ENCODE measurements at places on chromosomes 7 and 10.
A peak's percentile ranks its signal among the peaks of the same experiment; 100 is the strongest.

GRCh38 chr10:124944982-124945381 is 3.1 kb downstream of the ZRANB1 start:
- DNase-seq = no peak

DNA sequence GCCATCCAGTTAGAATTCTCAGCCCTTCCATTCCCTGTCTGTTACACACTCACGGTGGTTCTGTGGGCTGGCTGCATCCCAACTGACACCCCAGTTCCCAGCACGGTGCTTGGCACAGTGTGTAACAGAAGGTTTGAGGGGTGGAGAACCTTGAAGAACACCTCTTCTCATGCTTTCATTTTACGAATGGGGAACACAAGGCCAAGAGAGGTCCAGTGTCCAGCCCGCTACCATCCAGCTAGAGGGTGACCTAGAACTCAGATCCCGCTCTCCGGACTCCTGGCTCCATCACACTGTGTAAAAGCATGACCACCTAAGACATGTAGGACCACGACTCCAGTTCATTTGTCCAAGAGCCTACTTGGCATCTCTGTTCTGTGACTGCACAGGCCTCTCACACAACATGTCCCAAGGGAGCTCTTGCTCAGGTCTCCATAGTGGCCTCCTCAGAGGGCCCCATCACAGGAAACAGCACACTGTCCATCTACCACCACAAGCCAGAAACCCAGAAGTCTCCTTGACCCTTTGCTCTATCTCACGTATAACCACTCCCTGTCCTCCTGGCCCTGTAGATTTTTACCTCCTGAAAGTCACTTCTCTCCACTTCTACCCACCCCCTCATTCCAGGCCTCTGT is 2.8 kb upstream of the CDH23 start:
- DNase-seq = no peak

DNA sequence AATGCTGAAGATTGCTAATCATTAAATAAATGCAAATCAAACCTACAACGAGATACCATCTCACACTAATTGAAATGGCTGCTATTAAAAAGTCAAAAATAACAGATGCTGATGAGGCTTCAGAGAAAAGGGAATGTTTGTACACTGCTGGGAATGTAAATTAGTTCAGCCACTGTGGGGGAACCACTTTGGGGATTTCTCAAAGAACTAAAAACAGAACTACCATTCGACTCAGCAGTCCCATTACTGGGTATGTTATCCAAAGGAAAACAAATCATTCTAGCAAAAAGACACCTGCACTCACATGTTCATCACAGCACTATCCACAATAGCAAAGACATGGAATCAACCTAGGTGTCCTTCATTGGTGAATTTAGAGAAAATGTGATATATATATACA is 379.0 kb upstream of the CNTNAP2 start:
- DNase-seq = no peak

- peak; percentile 18 for DNase-seq
These were observed 745 bp downstream of the SLC16A9 start for GRCh38 chr10:59708816-59709394.

GRCh38 chr10:75639736-75640135 is 208.3 kb downstream of the LRMDA start:
- DNase-seq = no peak

DNA sequence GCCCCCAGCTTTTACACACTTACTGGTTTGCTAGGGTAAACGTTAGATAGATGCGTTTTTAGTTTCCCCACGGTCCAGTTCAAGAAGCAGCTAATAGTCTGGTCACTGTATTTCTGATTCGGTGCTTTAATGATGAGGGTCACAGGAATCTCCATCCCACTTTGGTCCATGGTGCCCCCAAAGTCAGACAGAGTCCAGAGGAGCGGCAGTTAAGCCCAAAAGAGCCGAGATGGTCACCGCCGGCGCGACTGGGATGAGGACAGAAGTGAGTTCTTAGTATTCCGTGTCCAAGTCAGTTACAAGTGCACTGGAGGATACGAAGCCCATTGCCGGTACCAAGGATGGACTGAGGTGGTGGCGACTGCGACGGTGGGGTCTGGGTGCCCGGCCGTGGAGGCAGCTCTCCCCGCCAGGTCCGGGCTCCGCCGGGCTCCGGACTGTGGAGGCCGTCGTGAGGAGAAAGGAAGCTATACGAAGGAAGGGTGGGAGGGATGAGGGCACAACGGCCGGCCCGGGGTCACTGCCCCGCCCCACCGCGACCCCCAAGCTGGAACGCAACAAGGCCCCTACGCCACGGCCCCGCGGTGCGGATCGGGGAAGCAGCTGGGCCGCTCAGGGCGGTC is 663 bp downstream of the HERPUD2 start:
- no peak for DNase-seq

DNA sequence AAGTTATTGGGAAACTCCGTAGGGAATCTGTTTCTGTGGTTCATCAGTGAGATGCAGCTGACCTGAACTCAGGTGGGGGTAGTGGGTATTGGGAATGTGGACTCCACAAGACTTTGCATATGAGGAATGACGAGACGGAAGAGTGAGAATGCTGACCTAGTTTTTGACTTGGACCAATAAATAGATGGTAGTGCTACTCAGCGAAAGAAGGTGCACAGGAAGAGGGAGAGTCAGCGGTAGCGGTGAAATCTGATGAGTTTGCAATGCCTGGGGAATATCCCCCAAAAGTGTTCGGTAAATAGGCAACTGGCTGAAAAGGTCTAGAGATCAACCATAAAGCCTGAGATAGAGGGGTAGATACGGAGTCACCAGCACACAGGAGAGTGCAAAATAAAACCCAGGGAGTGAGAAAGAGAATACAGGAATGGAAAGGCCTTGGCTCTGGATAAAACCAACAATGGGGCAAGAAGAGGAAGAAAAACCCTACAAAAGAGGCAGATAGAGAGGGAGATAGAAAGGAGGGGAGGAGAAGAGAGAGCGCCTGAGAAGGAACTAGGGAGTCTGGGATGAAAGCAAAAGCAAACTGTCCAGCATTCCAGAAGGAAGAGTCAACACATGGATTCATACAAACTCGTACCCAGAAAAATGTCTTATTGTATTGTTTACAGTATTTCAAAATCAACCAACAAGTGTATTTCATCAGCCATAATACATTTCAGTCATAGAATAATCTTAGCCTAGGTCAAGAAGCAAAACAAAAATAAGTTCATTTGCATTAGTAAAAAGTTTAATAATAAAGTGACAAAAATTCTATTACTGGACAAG is 5.4 kb downstream of the ARHGAP21 start:
- DNase-seq = no peak

GRCh38 chr10:122326385-122326784 is 48.1 kb upstream of the PLEKHA1 start:
- DNase-seq = no peak

- no peak for DNase-seq
These were observed 3.7 kb upstream of the TTYH3 start for GRCh38 chr7:2628130-2628482.

DNA sequence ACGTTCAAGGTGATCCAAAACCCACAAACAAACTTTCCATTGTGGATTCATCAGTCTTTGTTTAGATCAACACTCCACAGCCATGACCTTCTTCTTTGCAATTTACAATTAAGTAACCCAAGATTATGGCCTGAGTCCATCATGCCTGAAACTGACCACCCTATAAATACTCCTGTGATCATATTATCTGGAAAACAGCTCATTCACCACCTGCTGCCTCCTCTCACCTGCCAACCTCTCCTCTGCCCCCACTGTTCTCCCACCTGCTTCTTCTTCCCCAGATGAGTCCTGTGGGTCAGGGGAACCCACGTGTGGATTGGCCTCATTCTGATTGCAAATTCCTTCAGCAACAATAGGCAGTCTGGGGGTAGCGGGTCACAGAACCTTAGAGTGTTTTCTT is 81.4 kb downstream of the ABLIM1 start:
- no peak for DNase-seq

- DNase-seq = no peak
These were observed 261.1 kb upstream of the RNF32 start for GRCh38 chr7:156379324-156380070.

DNA sequence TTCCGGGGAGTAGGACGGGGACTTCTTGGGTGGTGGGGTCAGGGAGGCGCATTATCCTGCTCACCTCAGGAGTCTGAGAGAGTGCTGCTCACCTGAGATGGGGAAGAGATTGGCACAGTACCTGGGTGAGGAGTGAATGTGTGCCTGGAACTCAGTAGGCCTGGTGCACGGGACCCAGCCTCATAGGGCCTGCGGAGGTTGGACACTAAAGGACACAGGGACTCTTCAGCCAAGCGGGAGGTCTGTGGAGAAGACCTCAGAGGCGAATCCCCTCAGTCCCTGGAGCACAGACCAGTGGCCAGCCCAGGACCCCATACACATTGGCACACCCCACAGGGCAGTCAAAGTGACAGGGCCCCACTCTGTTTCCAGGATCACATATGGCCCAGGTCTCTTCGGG is 73.2 kb downstream of the OAT start:
- DNase-seq = no peak

DNA sequence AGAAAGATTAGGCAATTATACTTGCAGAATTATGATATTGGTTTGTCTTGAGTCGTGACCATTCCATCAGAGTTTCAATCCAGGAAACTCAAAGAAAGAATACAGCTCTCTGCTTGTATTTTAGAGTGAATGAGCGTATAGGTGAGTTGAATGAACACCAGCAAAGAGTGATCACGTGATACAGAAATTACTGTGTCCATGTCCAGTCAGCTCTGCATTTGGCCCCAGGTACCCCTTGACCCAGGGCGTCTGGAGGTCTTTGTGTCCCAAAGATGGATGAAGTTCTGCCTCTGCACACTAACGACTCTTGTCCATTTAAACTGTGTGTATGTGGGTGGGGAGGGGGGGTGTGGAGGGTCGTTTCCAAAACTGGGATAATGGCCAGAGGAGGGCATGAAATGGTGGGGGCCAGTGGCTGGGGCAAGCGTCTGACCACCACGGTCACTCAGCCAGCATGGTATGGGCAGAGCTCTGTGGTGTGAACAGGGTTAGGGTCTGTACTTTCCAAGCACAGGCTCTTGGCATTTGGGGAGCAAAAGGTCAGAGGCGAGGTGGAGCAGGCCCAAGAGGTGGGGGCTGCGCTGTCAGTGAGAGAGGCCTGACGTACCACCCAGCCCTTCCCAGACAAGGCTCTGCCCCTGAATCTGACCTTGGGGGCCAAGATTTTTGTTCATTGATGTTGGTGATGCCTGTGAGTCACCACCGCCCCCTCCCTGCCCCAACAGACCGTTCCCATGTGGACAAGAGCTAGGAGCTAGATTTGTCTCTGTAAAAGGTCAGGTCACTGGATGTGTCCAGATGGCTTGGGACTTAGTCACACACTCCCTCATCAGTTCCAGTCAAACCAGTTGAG is 1.4 kb downstream of the PTPRE start:
- DNase-seq = no peak

DNA sequence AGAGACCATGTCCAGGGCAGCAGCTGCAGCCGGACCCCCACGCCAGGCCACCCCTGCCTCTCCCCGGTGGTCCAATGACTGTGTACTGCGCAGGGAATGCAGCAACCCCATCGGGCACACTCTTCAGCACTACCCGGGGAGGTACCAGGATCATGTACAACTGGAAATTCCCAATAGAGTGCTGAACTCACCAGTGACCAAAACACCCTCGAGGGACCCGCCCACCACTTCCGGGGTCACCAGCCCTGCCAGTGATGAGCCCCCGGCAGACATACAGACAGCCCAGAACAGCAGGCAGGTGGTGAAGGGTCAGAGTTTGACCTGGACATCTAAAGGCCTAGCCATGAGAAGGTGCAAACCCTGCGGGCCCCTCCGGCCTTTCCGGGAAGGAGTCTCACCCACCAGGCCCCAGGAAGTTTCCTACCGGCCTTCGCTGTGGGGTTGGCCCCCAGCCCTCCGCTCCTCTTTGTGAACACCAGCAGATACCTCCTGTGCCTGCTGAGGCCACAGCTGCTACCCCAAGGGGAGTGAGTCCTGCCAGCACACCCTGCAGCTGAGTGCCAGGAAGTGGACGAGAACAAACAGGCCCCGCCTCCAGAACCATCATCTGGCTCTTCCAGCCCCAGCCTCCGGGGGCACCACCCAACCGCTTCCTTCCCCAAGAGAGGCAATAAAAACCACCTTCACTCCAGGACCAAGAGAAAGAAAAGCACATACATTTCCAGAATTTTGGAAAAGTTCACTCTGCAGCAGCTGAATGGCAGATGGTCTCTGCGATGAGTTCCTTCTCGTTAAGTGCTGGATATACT is 5.0 kb upstream of the ANKRD61 start:
- peak; percentile 66 for DNase-seq

DNA sequence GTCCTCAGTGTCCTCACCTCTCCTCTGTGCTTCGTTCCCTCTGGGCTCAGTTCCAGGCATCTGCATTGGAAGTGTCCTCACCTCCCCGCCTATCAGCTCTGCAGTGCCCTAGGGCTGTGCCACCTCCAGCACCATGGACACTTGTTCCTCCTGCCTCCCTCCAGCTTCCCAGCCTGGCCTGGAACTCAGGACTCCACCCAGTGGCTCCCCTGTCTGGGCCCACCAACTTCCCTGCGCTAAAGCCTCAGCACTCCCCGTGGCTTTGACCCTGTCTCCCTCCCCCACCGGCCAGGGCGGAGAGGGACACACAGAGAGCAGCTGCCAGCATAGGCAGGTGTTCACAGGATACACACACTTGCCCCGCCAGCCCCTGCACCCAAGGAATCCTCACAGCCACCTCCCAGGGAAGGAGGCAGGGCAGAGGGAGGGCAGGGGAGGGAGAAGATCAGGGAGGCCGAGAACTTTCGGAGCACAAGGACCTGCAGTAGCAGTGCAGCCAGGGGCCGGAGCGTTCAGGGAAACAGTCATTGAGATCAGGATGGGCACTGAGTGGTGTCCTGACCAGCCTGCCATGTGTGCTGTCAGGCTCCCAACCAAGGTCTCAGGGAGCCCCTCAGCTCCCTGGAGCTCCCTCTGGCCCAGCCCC is 31.3 kb downstream of the ANXA8 start:
- DNase-seq = no peak

GRCh38 chr7:27097686-27098577 is 2.1 kb upstream of the HOXA1 start:
- DNase-seq = no peak

DNA sequence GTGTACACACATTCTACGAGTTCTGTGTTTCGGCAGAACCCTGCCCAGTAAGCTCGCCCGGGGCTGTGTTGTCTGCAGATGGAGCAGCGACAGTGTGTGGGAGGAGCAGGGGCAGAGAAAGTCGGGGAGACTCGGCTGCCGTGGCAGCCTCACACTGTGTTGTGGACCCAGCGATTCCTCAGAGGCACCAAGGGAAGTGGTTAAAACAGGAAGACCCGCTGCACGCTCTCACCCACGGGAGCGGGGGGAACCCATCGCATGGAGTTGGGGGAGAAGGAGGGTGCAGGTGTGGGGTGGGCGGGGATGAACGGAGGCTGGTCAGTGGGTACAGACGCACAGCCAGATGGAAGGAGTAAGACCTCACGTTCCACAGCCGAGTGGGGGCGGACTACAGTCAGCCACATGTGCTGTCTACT is 250.2 kb downstream of the ELFN1 start:
- peak; percentile 41 for DNase-seq

All from activated naive CD8-positive, alpha-beta T cell treated with anti-CD3 and anti-CD28 coated beads for 36 hours (primary cell).